Dorsolateral prefrontal cortex (tissue), 122 donors: ENCODE measurements at places on chromosomes 16 and 17.

DNA sequence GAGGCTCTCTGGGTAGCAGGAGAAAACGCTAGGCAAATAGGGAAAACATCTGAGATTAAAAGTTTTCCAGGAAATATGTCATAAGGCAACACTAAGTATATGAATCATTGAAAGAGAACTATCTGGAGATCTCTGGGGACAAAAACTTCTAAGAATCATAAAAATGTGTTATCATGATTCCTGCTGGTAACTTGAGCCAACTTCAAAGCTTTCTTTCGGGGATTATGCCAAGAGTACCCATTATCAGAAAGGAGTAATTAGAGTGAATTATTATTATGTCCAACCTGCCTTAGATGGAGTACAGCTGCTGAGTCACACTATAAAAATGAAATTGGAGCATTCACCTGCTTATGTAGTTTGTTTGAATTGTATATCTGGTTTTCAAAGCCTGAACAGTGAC is 488.5 kb upstream of the SOX9 start:
- DNase-seq: no peak

GRCh38 chr16:73265124-73265837 is 217.4 kb upstream of the ZFHX3 start:
- DNase-seq: no peak

GRCh38 chr16:20901436-20902112 is 1.0 kb downstream of the LYRM1 start:
- no peak for DNase-seq

- DNase-seq: peak; percentile 38
Measured at GRCh38 chr17:31008374-31009041, 37.7 kb downstream of the RNF135 start.

DNA sequence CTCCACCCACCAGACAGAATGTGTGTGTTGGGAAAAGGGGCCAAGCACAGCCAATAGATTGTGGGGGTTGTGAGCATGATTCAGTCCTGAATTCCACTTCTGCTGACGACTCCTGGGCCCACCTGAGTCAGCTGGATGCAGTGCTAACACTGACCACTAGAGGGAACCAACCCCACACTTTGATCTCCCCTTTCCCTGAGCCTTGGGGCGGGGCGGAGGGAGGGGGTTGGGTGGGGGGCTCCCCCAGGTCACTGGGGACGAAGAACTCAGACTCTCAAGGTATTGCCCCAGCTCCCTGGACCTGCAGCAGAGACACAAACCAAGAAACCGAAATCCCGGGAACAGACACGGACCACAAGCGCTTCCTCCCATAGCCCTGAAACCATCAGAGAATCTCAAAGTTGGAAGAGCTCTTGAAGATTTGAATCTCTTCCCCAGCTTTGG is 621 bp upstream of the CSHL1 start:
- DNase-seq: no peak

DNA sequence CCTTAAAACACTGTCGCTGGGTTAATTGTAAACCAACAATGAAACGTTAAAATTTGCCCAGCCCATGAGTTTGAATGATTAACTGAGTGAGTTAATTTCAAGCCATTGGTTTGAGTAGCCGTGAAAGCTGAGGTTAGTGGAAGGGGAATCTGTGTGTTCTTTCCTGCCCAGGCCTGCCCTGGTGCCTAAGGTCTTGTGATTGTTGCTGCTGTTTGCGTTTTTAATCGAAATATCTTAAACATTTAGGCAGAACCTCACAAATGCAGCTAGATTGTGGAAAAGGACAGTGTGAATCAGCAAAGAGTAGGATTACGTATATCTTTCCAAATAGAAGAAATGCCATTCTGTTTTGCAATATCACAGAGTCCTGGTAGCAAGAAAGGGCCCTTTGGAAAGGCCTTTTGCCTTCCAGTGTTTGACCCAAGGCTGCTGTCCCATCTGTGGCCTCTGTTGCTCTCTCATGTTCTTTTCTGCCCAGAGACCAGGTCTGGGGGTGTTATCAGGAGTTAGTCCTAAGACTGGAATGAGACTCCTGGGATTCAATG is 113.8 kb downstream of the MSI2 start:
- DNase-seq: no peak

DNA sequence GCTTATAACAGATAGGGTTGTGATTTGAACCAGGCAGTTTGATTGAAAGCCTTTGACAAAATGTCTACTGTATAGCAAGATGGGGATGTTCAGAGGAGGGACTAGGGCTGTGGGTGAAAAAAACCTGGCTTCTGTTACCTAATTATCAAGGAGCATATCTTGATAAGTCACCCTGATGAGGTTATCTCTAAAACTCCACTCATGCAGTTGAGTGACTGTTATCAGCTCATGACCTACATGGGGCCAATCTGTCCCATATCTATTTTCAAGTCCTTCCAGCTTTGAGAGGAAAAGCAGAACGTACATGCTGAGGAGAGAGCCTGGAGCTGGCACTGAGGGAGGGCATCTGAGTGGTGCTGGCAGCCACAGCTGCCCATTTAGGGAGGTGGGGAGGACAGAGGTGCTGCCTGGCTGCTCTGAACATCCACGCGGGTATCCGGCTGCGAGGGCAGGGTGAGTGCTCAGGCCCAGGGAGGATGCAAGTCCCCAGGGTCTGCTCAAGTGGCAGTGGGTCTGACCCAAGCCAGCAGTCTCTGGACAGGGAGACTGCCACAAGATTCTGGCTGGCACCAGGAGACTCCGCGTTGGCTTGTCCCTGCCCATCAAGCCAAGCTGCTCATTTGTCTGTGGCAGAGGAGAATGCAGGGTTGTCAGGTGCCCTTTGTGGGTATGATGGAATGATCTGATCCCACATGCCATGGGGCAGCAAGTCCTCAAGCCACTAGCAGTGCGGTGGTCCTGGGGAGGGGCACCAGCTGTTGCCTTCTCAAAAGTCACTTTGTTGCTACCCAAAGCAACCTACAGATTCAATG is 29.2 kb downstream of the ATPAF2 start:
- no peak for DNase-seq

DNA sequence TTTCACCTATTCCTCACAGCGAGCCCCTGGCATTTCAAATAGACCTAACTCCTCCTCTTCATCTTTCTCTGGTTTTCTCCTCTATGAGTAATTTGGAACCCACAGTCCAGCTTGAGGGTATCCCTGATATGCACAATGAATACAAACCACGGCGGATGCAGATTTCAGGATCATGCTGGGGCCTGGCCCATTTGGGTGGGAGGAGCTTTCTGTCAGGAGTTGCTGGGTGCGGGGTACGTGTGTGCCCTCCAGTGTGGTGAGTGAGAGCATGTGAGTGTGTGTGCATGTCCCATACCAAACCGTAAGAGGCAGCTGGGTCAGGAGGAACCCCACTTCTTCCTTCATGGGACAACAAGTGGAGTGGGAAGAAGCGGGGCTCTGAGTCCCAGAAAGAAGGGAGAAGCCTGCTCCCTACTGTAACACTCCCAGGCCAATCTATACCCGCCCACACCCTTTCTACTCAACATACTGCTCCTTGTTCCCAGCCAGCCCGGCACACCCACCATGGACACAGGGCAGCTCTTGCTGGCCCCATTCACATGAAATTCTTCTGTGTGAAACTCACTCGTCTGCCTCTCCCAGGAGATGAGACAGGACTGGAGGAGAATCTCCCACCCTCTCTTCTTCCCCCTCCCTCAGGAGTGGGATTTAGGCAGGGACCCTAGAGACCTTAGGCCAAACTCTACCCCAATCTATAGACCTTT is 18.4 kb downstream of the CNTNAP1 start:
- DNase-seq: no peak

DNA sequence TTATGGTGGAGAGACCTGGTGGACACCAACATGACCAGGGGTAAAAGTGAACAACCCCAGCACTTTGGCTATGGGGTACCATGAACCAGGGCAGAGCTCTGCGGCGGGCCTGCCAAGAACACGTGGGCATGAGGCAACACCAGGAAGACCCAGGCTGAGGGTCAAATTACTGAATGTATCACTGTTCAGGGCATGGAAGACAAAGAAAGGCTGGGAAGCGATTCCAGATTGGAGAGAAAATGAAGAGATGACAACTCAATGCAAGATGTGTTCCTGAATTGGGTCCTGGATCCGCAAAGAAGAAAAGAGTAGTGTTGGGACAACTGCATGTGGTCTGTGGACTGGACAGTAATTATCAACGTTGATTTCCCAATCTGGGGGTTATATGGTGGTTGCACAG is 19.8 kb downstream of the SPHK1 start:
- no peak for DNase-seq

DNA sequence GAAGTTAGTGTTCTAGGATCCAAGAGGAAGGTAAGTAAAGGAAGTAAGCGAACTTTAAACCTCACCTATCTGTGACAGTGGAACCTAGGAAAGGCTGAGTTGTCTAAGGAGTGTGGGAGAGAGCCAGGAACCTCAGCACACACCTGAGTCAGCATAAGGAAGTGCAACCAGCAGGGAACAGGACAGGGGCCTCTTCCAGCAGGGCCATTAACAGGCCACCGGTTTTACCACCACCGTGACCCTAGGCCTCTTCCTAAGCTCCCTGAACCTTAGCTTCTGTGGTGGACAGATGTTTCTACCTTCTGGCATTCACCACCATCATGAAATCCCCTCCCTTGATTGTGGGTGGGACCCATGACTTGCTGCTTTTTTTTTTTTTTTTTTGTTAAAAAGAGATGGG is 26.7 kb upstream of the GPATCH8 start:
- DNase-seq: no peak

DNA sequence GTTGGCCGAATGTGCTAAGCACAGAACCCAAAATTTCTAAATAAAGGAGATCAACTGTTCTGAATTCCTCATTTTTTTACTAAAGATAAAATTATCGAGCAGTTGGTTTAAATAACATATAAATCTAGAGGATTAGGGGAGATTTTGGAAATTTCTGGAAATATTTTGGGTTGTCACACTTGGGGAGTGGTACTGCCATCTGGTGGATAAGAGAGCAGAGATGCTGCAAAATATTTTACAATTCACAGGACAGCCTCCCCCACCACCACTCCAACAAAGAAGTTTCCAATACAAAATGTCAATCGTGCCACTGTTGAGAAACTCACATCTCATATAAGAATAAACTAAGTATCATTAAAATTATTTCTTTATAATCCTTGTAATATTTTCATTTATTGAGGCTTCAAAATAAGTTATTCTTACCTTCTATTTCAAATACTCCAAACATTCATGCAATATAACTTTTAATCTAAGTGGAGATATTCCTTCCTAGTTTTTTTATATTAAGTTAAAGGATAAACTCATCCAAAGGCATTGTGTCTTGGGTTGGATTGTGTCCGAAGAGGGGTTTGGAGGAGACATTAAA is 17.0 kb upstream of the ABCA8 start:
- DNase-seq: no peak

DNA sequence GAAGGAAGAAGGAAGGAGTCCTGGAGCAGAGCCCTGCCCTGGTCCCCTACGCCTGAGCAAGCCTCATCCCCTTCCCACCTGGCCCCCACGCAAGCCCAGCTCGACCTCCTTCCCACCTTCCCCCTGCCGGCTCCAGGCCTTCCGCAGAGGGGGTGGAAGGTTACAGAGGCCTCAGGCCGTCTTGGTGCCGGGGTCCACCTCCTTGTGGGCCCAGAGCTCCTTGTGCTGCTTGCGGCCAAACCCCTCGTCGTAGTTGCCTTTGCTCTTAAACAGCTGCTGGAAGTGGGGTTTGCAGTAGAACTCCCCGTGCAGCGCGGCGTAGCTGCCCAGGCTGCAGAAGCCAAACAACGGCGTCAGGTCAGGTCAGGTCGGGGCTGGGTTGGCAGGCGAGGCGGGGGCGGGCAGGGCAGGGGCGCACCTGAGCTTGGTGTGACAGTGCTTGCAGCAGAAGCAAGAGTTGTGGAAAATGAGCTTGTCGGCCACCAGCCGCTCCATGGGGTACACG is 1.5 kb downstream of the LIMD2 start:
- DNase-seq: no peak

- no peak for DNase-seq
Measured at GRCh38 chr17:77180503-77181357, 40.0 kb downstream of the SEC14L1 start.

GRCh38 chr17:12727881-12728280 is 61.4 kb upstream of the ARHGAP44 start:
- DNase-seq: no peak

DNA sequence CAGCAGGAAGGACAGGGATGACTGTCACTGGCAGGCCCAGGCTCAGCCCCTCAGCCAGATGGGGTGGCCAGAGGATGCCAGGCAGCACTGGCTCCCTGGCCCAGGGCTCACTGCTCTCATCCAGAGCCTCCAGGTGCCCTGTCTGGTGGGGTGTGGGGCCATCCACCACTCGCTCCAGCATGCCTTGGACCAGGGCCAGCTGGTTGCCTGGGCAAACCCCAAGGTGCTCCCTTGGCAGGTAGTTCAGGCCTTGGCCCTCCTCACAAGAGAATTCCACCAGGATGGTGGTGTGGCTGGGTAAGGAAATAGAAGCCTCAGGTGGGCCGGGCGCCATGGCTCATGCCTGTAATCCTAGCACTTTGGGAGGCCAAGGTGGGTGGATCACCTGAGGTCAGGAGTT is 29.4 kb downstream of the LGALS9 start:
- DNase-seq: no peak

- DNase-seq: peak; percentile 81
Measured at GRCh38 chr17:75785016-75785890, 647 bp downstream of the UNK start.

GRCh38 chr17:6269478-6269877 is 165.4 kb downstream of the AIPL1 start:
- DNase-seq: no peak

DNA sequence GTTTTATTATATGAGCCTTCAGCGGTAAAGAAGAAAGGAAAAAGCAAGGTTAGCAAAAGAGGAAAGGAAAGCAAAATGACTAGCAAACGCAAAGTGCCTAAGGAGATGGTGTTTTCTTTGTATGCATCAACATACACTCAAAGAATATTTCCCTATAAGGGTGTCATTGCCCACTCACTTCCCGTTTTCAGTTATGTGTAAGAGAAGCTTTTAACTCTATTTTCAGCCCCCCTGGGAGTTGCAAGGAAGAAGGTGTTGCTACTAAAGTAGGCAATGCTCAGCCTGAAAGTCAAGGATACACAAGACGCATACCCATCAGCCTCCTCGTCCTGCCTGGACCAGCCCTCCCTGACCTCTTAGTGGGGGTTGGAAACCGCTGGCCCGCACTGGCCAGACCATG is 267.7 kb upstream of the ZFHX3 start:
- DNase-seq: no peak

DNA sequence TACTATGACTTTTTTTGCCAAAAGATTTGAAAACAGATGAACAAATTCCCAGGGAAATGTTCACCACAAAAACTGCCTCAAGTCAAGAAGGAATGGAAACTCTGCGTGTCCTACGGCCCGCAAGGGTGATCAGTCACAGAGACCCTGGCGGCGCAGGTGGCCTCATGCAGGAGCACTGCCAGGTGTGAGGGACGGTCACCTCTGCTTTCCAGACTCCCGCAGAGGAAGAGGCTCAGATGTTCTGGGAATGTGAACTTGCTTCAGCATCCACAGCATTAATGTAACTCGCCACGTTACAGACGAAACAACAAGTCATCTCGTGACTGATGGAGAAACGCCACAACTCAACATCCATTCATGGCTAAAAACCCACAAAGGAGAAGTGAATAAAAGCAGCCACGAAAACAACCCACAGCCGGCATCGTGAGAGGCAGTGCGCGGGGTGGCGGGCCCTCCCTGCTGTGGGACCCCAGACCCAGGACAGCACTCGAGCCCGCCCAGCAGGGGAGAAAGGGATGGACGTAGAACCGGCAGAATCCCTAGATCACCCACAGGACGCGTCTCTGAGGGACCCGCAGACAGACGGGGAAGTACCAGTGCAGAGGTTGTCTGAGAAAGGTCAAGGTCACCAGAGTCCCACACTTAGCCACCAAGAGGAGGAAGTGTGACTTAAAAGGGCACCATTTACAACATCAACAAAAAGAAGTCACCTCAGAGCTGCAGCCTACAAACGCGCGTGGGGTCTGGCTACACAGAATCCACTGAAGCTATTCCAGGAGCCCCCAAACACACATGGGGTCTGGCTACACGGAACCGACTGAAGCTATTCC is 76.9 kb upstream of the GNG13 start:
- no peak for DNase-seq
